ENCODE measurements at places on chromosomes 11 and 22.

DNA sequence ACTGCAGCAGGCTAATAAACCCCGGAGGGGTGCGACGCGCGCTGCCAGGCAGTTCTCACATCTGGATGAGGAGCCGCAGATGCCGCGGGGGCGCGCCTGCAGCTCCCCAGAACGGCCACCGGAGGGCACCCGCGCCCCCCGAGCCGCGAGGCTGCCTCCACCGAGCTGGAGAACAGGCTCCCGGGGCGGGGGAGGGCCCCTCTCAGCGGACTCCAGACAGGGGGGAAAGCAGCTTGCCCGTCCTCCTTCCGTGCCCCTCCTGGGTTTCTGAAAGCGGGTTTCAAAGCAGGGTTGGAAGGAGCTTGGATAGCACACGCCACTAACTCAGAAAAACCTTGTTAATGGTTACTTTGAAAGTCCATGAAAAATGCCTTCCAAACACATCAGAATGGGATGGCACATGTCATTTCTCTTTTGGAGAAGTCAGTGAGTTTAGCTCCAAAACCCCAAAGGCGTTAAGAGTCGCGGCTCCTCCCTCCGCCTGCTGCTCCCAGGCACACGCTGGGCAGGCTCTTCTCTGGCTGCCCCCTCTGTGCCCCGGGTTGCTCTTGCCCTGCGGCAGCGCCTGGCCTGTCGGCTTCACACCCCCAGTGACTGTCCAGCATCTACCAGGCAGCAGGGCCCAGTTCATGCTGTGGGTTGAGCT, 317.8 kb downstream of the NTM start:
- DNase-seq, result peak; percentile 81

DNA sequence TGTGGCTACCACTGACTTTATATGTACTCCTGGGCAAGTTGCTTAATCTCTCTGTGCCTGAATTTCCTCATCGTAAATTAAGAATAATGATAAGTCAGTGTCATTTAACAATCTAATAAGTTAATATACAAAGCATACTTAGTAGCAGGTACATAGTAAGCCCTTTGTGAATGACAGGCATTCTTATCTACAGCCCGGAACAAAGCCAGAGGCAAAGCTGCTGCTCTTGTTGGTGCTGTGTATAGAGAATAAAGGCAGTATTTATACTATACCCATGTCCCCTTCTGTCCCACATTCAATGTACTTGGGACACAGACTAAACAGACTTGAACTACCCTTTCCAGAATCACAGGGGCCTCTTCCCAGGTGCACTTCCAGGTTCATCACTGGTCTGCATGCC, 229.7 kb upstream of the NCAM1 start:
- no peak for DNase-seq

- DNase-seq, result peak; percentile 22
These were observed 6.7 kb upstream of the ADAMTS15 start for GRCh38 chr11:130441719-130442118.

DNA sequence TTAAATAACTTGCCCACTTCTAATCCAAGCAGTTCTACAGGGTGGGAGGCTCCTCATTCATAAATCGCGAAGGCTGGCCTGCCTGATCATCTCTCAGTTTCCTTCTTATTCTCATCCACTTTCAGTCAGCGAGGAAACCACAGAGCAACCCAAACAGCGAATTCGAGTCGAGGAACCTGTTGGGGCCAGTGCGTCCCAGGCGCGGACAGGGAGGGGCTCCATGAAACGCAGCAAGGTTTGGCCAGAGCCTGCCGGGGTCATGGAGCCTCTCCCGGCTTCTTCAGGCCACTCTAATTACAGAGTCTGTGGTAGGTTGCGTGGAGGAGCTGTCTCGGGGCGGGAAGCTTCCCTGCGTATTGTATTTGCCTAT, 741 bp upstream of the NAV2 start:
- peak; percentile 62 for DNase-seq

DNA sequence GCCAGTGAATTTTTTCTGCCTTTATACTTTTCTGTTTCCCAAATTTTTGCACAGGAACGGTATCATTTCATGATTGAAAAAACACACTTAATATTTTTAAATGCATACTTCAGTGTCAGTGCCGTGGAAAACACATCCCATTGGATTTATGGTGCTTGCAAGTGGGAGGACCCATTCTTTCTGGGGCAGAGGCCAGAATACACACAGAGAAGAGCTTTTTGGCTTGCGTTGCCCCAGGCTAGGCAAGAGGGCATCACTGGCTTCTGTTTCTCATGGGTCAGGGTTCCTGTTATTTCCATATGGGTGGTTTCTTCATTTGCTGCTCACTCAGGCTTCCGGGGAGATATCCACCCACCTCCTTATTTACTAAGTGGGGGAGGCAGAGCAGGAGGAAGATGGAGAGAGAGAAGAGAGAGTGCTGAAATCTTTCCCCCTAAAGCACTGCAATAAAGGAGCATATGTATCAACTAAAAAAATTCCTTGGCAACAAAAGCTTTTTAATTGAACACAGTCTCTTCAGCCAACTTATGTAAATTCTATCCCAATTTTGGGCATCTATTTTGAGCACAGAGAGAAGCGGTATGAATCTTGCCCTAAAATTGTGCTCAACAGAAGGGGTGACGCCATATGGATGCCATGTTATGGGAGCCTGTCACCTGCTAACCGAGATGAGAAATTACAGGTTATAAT, 66.0 kb upstream of the KIRREL3 start:
- peak; percentile 46 for DNase-seq

DNA sequence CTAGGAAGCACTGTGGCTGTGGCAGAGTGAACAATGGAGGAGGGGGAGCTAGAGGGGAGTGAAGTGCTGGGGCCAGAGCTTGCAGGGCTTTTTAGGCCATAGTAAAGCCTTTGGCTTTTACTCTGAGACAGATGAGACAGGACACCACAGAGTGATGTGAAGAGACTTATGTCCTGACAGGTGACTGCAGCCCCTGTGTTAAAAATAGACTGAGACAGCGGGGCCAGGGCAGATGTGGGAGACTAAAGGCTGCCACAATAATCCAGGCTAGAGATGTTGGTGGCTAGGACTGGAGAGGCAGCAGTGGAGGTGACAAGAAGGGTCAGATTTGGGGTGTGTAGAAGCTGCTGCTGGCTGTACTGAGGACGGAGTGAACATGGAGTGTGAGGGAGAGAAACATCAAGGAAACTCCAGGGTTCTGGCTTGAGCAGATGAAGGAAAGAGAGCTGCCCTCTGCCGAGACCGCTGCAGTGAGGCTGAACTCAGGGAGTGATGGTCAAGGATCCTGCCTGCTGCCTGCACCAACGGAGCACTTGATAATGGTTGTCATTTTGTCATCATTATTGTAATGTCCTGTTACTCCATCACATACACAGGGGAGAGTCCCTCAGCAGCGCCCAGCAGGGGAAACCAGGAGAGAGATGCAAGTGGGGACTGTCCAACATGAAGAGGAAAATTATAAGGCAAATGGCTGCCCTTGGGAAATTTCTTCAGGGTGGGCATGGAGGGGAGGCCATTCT, 27.4 kb downstream of the SLC43A1 start:
- DNase-seq, result no peak

DNA sequence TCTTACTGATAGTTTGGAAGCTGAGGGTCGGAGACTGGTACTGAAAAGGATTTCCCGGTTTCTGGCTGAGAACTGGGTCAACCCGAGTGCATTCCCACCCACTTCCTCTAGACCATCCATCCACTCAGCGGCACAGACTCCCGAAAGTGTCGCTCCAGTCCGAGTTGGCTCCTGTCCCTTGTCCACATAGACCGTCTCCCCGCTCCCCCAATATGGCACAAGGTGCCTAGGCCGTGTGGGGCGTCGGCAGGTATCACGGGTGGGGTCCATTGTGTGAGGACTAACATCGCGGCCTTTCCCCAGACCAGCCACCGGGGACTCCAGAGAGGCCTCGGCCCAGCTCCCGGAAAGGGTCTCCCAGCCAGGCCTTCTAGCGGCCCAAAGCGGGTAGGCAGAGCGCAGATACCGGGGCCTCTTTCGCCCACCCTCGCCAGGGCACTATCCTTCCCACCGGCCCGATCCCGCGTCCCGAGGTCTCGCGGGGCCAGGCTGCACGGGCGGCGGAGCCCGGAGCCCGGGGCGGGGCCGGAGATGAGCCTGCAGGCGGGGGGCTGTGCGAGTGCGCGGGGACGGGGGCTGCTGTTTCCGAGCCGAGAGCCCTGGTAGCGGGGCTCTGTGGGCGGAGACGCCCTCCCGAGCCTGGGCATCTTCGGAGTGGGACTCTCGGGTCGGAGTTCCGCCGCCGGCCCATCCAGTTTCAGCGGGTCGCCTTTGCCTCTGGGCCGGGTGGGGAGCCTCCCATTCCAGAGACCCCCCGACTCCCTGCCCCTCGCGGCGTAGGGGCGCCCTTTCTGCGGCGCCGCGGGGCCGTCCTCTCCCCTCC, 21.1 kb downstream of the SERPINH1 start:
- DNase-seq, result peak; percentile 88

GRCh38 chr22:25495285-25495684, 69.2 kb upstream of the GRK3 start:
- no peak for DNase-seq

DNA sequence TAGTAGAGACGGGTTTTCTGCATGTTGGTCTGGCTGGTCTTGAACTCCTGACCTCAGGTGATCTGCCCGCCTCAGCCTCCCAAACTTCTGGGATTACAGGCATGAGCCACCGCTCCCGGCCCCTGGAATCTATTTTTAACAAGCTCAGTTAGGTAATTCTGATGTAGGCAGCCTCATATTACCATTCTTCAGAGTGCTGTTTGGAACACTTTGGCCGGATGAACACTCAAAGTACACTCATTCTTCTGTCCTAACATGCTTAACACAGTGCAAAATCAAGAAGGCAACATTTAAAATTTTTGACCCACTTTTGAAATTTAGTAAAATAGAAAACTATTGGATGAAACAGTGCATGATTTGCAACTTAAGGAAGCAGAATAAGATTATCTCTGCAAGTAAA, 586.7 kb upstream of the CHORDC1 start:
- no peak for DNase-seq

DNA sequence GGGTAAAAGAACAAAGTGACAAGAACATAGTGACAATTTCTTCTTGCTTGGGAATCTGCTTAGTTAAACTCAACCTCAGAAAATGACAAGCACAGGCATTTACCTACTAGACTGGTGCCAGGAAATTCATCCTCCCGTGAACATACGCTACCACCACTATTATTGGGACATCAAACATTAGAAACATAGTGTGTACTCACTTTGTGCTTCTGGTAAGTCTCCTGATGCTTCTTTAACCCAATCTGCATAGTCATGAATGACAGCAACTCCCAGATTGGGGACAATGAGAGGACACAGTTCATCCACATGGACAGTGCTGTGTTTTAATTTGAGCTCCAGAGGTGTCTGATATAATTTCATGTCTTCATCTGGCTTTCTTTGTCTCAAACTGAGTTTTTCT, 29.2 kb upstream of the CHRNA10 start:
- no peak for DNase-seq

DNA sequence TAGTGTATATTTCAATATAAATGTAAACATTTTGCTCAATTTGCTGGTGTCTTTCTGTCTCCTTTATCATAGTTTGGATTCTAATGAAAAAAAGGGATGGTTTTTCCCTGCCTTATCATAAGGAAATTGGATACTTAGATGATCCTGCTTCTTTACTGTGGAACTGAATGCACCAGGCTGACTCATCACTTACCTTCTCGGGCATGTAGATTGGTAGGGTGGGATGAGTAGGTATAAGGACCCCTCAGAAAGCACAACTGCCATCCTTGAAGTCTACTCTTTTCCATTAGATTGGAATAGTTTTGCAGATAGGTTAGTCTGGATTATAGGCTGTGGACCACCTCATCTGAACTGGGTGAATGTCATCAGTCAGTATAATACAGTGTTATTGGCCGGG, 7.5 kb upstream of the SIDT2 start:
- DNase-seq, result no peak

DNA sequence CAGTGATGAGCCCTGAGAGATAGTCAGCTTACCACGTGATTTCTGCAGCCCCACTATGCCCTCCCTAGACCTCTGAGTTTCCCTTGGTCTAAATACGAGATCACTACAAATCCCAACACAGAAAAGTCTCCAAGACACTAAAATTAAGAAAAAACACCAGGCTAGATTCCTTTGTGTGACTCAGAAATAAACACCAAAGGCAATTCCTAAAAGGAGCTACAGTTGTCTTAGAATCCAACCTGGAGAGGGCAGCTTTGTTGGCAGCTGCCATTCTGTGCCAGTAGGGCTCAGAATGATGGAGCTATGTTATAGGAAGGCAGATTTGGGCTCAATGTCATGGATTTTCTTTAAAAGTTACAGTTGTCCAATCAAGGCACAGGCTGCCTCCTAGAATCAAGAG, 37.1 kb upstream of the HMGXB4 start:
- no peak for DNase-seq

DNA sequence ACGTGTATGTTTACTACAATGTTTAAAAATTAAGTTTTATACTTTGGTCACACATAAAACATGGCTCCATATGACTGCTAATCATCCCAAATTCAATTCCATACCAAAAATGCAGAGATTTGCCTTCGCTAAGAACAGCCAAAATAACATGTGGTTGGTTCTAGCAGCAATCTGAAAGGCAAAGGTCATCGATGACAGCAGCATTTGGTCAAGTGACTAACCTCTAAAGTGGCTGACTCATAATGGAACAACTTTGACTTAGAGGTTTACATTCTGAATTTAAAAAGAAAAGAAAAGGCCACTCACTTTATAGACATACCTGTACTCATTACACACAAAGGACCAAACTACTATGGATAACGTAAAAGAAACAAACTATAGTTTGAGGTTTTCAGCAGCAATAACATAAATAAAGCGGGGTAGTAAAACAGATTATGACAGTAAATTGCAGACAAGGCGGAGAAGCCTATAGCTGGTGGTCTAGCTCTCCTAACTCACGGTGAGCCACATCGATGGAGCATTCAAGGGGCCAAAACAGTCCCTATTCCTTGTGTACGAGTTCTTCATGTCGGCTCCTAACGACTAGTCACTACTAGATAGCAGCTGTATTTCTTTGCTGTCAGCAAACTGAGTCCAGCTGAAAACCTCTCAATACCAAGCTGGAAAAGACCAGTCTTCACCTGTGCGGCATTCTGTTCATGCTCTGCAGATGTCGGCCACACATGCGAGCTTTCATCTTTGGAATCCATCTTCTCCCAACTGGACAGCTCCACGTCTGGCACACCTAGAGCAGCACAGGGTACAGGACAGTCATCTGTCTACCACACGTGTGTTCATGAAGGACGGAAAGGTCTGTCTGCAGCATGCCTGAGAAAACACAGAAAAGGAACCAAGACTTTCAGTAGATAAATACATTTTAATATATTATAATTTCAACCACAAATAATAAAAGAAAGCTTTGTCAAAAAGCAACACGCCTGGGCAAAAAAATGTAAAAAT, 42.1 kb downstream of the PRDM10 start:
- peak; percentile 92 for DNase-seq
